HuH-7 (cell line): ENCODE measurements at places on chromosomes 13 and 19.

DNA sequence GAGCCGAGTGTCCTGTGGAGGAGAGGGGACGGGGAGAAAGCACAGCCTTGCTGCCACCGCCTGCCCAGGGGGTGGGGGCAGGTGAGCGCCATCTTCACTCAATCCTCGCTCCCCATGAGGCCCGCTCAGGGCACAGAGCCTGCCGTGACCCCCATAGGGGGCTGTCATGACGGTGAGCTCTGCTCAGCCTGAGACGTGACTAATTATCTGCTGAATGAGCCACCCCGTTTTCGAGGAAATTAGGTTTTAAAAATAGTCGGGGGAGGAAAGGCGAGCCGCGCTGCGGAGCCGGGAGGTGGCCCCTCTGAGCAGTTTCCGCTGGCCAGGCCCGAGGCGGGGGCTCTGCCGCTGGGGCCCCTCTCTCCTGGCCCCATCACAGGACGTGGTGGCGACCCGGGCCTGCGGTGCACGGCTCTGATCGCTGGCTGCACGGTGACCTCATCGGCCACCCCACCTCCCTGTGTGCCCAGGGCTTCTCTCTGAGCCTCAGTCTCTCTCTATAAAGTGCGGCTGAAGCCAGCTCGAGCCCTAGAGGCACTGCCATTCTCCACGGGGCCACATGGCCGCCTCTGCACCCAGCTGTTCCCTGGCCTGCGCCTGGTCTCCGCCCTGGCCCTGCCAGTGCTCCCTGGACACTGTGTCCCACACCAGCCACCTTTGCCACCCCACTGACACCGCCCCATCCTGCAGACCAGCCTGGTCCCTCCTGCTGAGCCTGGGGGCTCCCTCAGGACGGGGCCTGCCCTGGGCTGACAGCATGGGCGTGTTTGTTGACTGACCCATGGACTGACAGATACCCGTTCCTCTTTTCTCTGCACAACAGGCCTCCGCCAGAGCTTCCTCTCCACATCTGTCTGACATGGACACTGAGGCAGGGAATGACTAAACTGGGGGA, 28.3 kb downstream of the PIP5K1C start:
- DNase-seq = no peak

DNA sequence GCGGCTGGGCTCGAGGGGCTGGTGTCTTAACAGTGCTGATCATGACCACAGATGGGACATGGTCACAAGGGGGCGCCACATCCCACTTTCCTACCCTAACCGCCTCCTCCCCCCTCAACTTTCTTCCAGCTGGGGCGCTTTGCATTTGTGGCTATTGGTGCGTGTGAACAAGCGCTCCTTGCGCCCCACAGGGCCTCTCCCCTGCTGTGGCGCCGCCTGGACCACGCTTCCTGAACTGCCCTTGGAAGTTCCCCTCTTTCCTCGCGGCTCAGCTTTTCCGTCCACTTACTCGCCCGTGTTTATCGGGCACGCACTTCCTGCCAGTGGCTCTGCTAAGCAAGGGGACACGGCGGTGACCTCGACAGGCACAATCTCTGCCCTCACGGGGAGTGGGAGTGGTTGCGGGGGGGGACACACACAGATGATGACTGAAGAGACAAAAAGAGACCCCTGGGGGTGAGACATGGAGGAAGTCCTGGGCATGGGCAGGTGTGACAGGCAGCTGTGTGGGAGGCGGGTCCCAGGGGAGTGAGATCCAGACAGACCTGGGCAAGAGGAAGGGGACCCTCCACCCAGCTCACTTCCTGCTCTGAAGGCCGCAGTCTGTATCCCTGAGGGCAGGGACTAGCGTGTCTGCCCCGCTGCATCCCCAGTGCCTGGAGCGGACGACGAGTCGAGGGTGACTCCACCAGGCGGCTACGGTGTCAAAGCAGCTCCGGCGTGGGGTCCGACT, 40.3 kb downstream of the ZNF787 start:
- peak; percentile 90 for DNase-seq

DNA sequence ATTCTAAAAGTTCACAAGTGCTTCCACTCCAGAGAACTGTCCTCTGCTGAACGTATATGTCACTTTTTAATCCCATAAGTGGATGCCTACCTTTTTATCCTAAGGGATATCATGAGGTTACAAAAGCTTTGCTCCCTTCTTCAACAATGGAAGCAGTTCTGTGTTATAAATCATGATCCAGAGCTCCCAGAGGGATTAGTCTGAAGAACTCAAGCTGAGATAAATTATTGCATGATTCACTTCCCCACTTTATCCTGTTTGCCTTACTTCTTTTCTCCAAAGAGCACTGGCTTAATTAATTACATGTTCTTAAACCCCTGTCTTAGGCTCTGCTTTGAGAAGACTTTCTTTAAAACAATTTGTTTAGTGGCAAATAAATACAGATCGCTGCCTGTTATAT, 246.7 kb downstream of the PCDH17 start:
- no peak for DNase-seq

DNA sequence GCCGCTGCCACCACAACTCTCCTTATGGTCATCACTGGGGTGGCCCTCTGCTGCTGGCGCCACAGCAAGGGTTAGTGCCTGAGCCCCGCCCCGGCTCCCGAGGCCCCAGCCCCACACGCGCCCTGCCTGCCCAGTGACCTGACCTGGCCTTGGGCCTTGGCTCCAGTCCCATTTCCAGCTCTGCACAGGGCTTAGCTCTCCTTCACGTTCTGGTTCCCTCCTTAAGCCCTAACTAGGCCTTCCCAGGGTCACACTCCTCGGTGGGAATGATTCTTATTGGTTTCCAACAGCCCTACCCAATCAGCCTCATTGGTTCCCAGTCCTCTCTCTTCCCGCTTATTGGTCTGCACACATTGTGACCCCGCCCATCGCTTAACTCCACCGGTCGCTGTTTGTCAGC, 5.8 kb downstream of the KIRREL2 start:
- no peak for DNase-seq

DNA sequence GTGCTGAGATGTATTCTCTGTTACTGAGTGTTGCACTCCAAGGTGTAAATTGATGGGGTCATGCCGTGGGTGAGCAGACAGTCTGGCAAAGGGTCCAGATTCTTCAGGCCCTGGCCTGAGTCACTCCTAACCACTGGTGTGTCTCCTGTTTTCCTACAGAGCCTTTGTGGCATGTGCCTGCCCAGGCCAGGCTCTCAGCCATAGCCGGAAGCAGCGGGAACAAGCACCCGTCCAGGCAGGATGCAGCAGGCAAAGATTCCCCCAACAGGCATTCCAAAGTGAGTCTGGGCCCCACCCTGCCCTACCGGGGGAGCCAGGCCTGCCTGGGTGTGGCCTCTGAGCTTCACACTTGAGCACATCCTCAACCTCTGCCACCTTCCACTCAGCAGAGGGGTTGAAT, 61.9 kb downstream of the DPF1 start:
- no peak for DNase-seq

DNA sequence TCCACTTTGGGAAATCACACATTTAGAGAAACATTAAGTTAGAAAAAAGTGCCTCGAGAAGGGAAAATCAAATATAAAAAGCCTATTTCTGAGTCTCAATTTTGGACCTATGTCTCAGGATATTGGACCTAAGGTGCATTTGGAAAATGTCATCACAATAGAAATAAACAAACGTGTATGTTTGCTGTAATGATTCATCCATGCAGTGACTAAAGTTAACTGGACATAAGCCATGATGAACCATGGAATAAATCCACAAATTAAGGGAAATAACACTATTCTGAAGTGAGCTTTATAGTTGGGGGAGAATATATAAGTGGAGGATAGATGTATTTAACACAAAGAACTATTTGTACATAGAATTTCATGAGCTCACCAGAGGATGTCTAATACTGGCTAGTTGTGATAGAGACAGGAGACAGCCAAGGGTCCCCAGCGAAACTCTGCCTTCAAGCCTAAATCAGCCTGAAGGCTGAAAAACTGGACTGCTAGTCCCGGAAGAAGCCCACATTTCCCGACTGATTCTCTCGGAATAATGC, 963.3 kb upstream of the SPRY2 start:
- no peak for DNase-seq

DNA sequence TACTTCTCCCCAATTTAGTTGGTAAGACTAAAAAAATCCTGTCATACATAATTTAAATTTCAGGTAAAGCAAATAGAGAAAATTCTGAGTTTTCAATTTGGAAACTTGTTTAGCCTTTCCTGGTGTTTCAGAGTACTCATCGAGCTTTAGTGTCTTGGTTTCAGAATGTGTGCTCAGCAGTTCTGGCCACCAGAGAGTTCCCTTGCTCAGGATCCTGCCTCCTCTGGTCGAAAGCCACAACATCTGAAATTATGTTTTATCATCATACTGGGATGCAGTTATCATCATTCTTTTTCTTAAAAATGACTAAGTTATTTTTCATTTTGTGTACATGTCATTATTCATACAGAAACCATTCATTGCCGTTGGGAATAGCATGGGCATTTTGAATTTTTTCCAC, 263.2 kb upstream of the SPRY2 start:
- DNase-seq = no peak

GRCh38 chr19:55443045-55443823, at the start of gene SHISA7:
SHISA7 (minus strand) TSS chr19:55443300; CDS start chr19:55442863, 437 bp downstream.
- DNase-seq = no peak

DNA sequence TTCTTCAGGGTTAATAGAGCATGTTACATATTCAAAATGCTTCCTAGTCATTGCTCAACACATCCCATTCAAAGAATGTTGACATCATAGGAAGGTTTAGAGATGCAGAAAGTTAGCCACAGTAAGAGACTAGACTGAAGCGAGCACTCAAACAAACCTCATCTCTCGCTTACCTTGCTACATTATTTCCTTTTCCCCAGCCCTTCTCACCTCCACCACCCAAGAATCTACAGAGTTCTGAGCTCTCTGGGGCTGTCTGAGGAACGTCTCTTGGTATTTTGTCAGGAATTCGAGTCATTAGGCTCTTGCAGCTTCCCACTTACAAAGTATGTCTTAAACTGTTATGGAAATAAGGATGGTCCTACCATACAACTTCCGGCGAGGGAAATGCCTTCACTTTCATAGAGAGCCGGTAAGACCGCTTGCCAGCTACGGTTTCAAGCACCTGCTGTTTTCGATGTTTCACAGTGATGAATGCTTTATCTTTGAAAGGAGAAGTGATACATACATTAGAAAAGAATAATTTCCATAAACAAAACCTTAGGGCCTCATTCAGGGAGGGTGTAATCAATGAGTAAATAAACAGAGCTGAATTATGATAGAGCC, 65.1 kb downstream of the FLT1 start:
- no peak for DNase-seq

DNA sequence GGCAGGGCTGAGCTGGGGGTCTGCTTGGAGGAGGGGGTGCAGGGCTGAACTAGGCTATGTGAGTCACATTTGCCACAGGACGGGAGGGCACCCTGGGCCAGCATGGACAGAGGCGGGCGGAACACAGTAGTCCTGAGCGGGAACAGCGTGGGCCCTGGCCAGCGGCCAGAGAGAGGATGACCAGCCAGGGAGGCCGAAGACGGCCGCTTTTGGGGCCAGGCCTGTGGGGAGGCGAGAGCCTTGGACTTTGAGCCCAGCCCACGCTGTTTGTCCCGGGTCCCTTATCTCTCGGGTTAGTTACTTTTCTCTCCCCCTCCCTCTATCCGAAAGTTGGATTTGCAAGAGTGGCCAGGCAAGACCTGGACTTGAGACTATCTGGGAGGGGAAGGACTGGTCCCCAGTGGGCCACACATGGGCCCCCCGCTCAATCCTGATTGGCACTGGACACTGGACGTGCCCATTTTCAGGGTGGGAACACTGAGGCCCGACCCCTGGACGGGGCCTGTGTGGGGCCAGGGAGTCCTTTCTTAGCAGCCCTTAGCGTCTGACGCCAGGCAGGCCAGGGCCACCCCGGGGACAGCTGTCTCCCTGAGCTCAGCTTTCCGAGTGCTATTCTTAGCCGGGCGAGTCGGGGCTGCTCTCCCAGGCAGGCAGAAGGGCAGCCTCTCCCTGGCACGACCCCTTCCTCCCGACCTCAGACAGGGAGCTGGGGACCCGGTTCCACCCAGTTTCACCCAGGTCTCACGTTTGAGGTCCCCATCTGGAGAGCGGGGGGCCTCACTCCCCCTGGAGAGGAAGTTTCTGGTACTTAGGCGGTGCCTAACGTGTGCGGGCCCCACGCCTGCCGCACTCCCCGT, 833 bp downstream of the GAMT start:
- DNase-seq = peak; percentile 75

DNA sequence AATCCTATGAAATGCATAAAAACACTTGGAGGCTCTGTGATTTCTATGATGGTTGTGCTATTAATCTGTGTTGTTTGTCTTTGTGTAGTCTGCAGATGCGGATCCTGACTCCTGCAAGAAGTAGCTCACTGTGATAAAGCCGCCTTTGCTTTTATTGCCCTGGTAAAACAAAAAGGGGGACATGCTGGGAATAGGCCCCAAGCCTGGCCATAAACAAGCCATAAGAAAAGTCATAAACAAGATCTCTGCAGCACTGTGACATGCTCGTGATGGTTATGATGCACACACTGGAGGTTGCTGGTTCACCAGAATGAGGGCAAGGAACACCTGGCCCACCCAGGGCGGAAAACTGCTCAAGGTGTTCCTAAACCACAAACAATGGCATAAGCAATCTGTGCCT, 26.6 kb upstream of the ZNF266 start:
- no peak for DNase-seq

DNA sequence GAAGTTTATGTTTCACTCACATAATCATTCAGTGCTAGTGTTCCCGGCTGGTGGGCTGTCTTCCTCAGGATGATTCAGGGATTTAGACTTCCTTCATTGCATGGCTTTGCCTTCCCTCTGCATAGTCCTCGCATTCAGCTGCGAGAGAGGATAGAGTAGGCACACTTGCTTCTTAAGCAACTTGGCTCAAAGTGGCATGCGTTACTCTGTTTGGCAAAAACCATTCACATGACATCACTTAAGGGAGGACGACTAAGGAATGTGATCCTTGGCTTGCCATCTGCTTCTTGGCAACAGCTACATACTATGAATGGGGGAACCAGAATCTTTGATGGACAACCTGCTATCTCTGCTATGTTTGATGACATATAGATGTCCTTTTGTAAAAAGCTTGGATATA, 359.3 kb downstream of the TDRD3 start:
- DNase-seq = no peak

DNA sequence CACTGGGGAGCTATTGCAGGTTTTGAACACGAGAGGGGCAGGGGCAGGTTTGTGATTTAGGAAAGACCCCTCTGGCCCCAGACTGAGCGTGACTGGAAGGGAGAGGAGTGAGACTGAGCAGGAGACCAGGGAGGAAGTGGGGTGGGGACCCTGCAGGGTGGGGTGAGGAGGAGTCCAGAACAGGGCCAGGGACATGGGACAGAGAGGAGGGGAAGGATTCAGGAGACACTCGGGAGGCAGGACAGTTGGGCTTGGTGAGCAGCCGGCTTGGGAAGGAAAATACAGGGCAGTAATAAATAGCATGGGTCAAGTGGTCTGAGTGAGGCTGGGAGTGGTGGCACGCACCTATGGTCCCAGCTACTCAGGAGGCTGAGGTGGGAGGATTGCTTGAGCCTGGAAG, 9.4 kb downstream of the FOSB start:
- DNase-seq = no peak

- no peak for DNase-seq
Measured at GRCh38 chr13:75864718-75865117, 228.6 kb downstream of the LMO7 start.

- DNase-seq = no peak
Measured at GRCh38 chr19:6925386-6925785, 38.0 kb downstream of the ADGRE1 start.

GRCh38 chr13:99657848-99658260, 156.6 kb downstream of the TM9SF2 start:
- DNase-seq = peak; percentile 6

GRCh38 chr19:46970815-46971214, 48.8 kb upstream of the NPAS1 start:
- DNase-seq = no peak

- no peak for DNase-seq
Measured at GRCh38 chr19:40398417-40399131, 8.6 kb upstream of the HIPK4 start.
